Suppressor macrophage treated with lipopolysaccharide for 4 hours (primary cell): ENCODE measurements at places on chromosomes 3 and 15.

GRCh38 chr3:124281453-124282316, 289.8 kb upstream of the ROPN1 start:
- DNase-seq = peak; percentile 50

DNA sequence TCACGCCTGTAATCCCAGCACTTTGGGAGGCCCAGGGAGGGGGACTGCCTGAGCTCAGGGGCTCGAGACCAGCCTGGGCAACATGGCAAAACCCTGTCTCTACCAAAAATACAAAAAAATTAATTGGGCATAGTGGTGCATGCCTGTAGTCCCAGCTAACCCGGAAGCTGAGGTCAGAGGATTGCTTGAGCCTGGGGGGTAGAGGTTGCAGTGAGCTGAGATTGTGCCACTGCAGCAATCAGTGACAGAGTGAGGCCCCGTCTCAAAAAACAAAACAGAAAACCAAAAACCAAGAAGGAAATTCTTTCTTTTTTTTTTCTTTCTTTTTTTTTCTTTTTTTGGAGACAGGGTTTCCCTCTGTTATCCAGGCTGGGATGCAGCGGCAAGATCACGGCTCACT, 3.5 kb downstream of the SPATA12 start:
- DNase-seq = peak; percentile 26

- DNase-seq = no peak
These were observed 364.1 kb downstream of the CGGBP1 start for GRCh38 chr3:87694678-87695077.

- no peak for DNase-seq
These were observed 125.9 kb upstream of the SMAD3 start for GRCh38 chr15:66939451-66940023.

GRCh38 chr3:81244231-81244630, 517.2 kb downstream of the GBE1 start:
- DNase-seq = no peak

DNA sequence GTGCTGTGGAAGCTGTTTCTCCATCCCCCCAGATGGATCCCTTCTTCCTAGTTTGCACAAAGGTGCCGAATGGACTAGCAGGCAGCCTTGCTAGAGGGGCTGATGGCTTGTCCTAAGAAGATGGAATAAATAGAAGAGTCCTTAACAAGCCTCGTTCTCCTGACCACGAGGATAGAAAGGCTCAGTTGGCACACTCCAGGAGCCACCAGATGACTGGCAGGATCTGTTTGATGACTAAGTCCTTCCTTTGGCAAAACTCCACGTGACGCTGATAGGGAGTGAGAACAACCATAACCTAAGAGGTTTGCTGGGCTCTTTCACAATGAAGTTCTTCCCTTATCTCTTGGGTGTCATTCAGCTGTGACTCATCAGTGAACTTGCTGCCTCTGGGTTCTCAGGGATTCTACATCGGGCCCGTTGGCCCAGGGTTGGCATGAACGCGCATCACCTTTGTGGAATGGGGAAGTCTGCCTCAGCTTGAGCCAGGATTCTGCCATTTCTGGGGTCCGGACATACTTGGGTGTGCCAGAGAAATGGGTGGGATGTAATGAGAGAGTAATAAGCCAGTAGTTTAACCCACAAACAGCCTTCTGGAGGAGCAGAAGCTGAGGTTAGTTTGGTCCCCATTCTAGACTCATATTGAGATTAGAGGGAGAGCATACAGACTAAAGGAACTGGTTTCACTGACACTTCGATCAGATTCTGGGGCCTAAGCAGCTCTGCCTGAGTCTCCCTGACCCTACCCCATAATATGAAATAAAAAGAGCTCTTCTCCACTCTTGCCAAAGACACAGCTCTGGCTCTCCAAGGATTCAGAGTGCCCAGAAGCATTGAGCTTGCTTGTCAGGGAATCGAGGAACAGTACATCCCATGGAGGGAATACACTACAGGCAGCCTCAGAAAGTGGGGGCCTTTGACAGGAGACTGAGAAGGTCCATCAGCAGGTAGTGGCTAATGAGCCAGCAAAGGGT, 2.0 kb upstream of the MELTF start:
- peak; percentile 97 for DNase-seq

GRCh38 chr3:150278843-150279381, 129.2 kb upstream of the TSC22D2 start:
- DNase-seq = no peak

GRCh38 chr15:44501768-44502366, 35.1 kb upstream of the EIF3J start:
- DNase-seq = peak; percentile 37

DNA sequence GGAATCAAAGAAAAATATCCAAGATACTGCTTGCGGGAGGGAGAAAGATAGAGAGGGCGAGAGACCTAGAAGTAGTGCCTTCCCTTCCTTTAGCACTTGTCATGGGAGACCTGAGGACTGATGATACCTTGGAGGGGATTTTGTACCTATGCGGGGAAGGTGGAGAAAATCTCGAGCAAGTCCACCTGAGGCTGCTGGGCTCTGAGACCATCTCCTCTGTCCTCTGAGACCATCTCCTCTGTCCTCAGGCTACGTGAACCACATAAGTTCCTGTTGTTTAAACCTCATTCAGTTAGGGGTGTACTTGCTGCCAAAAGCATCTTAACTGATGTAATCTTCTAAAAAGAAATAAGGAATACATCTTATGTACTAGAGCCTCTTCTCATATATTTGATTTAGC, 164.9 kb downstream of the NR2F2 start:
- DNase-seq = no peak
